Activated T-cell treated with anti-CD3 and anti-CD28 coated beads for 48 hours (primary cell): ENCODE measurements at places on chromosomes 3 and 15.

DNA sequence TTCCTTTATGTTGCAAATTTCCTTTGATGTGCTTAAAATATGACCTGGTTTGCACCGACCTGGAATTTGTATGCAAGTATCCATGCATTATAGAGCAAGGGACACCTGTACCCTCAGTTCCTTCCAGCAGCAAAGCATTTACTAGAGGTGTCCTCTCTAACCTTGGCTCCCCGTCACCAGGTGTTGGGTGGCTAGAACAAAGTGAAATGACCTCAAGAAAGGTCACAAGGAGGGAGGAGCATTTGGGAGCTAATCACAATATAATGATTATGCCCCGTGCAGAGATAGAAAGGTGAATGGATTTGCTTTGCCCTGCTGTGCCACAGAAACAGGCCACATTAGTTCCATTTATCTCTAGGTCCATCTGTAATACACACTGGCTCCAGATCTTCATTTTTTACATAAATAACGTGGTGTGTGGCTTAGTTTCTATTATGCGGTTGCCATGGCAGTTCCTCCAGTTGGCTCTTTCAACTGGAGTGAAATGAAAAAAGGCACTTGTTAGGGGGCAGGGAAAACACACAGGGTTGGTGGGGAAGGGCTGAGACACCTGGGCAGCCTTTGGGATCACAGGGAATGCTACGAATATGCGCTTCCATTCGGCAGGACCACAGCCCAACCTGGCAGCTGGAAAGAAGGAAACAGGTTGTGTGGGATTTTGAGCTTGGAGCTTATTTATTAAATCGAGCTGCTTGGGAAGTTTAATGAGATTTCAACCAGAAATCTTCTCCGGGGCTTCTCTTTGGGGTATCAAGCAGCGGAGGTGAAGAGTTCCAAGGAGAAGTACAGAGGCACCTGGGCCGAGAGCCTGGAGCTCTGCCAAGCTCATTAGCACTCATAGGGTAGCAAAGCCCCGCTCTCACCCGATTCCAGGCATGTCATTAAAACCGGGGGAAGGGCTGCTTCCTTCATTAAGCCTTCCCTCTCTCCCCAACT, 233.5 kb upstream of the ST8SIA2 start:
- no peak for DNase-seq

DNA sequence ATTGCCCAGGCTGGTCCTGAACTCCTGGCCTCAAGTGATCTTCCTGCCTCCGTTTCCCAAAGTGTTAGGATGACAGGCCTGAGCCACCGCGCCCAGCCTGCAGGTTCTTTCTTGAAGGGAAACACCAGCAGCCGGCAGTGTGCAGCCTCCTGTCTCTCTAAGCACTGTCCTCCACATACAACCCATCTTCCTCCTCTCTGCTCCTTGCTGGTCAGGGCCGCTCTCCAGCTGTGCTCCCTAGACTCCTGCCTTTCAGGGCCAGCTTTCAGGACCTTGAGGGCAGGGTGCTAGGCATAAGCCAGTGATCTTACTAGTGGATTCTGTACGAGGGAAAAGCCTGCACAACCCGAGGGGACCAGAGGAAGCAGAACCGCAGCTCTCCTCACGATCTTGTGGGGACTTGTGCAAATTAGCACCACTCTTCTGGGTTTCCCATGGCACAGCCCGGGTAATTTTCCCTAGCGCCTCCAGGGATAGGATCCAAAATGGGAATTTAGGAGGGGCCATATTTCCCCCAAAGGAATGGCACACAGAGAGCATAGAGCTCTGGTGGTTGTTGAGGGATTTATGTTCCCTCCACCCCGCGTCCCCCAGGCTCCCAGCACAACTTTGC, 18.2 kb upstream of the CORO2B start:
- DNase-seq: no peak

DNA sequence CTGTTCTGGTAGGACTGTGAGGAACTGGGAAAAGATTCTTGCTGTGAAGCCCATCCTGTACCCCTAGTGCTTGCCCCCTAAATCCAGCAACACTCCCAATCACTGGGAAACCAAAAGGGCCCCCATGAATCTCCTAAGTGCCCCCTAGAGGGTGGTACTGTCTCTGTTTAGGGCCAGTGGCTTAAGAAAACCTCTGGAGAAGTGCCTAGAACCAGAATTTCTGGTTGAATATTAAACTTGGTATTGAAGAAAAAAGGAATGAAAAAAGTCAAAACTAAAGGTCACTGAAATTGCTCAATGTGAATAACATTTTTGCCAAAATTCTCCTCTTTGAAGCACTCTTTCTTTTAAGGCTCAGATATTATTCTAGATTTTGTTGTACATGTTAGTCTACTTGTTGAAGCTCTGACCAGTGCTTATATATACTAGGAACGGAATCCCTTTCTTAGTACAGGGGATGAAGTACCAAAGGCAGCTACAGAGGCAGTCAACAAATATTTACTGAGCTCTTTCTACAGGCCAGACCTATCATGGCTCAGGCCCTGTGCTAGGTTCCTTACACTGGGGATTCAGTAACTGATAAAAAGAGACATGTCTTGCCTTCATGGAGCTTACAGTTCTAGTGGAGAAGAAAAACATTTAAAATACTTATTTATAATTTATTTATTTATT, 138.8 kb downstream of the MYLK start:
- DNase-seq: no peak

DNA sequence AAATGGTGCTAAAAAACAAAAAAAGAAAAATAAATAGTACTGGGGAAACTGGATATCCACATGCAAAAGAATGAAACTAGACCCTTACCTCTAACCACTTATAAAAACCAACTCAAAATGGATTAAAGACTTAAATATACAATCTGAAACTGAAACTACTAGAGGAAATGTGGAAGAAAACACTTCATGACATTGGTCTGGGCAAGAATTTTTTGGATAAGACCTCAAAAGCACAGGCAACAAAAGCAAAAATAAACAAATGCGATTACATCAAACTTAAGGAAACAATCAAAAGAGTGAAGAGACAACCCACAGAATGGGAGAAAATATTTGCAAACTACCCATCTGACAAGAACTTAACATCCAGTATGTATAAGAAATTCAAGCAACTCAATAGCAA, 6.4 kb downstream of the IFT57 start:
- no peak for DNase-seq

- no peak for DNase-seq
These were observed 132.4 kb downstream of the SNRK start for GRCh38 chr3:43418601-43419272.

DNA sequence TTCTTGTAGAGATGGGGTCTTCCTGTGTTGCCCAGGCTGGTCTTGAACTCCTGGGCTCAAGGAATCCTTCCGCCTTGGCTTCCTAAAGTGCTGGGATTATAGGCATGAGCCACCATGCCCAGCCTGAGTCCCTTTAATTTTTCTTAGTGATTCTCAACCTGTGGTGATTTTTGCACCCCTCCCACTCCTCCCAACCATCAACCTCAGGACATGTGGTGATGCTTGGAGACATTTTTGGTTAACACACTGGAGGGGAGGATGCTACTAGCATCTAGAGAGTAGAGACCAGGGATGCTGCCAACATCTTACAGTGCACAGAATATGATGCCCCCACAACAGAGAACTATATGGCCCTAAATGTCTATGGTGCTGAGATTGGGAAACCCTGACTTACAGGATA, 83.0 kb upstream of the LMOD3 start:
- no peak for DNase-seq
